Effector CD8-positive, alpha-beta T cell (primary cell): ENCODE measurements at places on chromosomes 6 and 20.

GRCh38 chr6:124069230-124069950 is 265.7 kb downstream of the NKAIN2 start:
- no peak for DNase-seq

GRCh38 chr6:74447013-74447412 is 751.0 kb downstream of the CD109 start:
- DNase-seq, result no peak

DNA sequence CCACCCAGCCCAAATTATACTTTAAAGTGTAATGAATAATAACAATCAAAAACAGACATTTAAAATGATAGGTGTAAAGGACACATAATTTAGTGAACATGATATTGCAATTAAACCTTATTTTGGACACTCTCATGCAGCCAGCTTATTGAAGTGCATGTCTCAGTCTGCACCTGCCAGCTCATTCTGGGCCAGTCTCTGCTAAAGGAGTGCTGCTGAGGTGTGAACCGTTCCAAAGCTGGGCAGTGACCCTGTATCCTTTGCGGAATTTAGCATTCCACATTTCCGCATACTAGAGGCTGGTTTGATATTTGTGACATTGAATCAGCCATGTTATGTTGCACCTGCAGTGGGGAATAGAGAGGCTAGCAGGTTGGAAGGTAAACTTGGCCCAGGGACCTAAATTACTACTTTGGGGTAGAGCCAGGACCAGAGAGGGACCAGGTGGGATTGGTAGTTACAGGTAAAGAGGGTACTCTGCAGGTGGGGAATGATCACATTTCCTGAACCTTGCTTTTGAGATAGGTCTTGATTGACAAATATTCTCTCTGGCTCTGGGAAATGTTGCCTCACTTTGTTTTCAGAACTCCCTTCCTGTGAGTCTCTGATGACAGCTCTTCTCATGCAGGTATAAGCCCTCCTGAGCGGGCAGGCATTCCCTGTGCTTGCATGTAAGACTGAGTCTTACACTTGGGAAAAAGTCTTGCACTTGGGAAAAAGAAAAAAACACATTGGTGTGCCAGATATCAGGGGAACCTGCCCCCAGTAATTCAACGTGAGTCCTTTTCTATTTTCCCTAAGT is 26.2 kb downstream of the TULP4 start:
- DNase-seq, result no peak

GRCh38 chr20:316316-317068 is 8.9 kb upstream of the SOX12 start:
- no peak for DNase-seq

DNA sequence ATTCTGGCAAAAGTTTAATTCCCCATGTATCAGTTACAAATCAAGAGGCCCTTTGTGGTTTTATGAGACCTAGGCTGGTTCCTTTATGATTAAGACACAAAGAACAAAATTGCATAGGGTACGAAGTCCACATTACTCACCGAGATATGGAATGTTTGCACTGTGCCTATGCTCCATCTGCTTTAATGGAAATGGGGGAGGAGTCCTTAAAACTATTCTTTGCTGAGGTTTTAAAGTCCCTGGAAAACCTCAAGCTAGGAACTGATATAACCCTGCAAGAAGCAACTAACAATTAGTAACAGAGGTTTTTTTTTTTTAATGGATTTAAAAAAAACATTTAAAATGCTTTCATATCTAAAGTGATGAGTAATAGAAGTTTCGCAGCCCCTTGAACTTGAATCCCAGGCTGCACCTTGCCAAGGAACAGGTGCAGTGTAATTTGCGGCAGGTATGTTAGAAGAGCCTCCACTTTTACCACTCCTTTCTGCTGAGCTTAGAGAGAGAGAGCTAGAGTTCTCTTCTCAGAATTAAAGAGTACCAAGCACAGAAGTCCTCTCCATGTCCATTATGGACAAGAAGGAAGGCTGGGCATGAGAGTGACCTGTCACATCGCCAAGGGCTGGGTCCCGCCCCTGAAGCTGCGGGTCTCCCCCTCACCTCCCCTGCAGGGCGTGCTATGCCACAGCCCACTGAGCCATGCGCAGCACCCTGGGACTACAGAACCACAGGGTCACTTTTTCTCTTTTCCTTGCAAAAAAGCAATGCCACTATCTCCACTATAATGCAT is 2.3 kb downstream of the SERPINB1 start:
- no peak for DNase-seq

DNA sequence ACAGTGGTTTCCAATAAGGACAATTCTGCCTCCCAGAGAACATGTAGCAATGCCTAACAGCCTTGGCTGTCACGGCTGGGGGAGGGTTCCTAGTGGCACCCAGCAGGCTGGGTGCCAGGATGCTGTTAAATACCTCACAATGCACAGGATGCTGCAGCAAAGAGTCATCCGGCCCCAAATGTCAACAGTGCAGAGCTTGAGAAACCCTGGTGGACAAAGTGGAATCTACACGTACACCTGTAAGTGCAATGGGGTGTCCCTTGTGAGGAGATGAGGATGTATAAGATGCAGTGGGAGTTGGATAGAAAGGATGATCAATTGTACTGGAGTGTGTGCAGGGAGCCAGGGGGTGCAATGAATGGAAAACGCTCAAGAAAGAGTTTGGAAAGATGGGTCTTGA is 142.4 kb downstream of the FNDC1 start:
- no peak for DNase-seq

DNA sequence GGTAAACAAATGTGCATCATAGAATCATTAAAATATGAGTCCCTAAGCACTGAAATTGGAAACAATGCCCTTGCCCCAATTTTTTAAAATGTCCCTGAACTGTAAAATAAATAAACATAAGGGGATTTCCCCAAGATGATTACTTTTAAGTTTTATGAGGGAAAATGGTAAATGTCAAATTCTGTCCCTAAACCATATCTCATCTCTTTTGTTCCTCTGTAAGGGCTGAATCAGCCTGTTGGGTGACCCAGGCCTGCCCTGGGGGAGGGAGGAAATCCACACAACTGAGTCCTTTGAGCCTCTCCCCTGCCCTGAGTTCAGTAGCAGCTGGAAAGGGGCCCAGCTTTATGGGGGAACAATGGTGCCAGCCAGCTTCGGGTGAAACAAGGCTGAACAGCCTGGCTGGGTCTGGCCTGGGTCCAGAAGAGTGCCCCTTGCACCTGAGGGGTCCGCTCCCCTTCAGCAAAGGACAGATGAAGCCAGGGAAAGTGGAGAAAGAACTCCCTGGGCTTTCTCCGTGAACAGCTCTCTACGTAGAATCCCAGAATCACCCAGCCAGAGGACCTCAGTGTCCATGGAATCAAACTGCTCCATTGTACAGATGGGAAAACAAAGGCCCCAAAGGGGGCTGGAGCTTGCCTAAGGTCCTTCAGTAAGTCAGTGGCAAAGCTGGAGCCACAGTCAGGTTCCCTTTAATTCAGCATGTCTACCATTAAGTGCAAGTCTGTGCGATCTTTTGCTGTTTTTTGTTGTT is 28.2 kb upstream of the ITCH start:
- DNase-seq, result no peak

- DNase-seq, result no peak
Observed at GRCh38 chr20:54017846-54018245, 52.5 kb downstream of the BCAS1 start.
